T-helper 2 cell treated with Interferon-gamma antibody and Interleukin-4, amounts not matched to agents 5 μg/mL and 100 μg/mL, for 36 hours (primary cell): ENCODE measurements at places on chromosomes 3 and 15.
A peak's percentile ranks its signal among the peaks of the same experiment; 100 is the strongest.

- H3K36me3 ChIP-seq, result no peaks in the 10 kb centered on the region
- no peaks in the 10 kb centered on the region for H3K4me1 ChIP-seq
- DNase-seq, result no peak
- H3K27me3 ChIP-seq, result no peaks in the 10 kb centered on the region
Observed at GRCh38 chr3:77298417-77298816, 258.5 kb downstream of the ROBO2 start.

DNA sequence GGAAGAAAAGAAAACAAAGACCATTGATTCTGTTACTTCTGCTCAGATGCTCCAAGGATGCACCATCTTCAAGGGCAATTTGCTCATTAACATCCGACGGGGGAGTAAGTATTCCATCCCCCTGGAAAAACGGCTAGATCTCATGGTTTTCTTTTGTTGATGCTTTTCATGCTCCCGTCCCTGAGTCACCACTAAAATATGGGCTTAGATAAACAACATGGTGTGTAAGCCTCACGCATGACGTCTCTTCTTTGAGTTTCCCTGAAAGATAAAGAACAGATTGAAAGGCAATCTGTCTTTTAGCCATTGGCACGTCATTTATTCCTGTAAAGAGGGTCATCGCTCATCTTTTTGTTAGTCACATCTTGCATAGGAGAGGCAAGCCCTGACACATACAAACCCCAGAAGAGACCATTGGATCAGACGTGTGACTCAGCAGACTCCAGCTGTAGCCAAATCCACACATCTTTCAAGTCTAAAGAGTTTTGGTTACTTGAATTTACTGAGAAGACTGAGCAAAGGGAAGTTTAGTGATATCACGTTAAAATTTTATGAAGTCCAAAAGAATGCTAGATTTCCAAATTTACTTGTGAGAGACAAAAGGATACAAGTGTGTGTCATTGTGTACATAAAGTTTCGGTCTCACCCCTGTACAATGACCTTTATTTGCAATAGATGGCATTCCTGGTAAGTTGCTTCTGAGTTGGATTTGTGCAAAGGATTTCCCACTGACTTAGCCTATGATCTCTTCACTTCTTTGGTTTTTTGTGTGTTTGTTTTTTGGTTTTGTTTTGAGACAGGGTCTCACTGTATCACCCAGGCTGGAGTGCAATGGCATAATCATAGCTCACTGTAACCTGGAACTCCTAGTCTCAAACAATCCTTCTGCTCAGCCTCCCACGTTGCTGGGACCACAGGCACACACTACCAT is 110.5 kb downstream of the PGPEP1L start:
- no peak for DNase-seq
- H3K27ac ChIP-seq, result no peak overlapping the region
- no peak overlapping the region for H3K4me3 ChIP-seq
- no peaks in the 10 kb centered on the region for H3K27me3 ChIP-seq

DNA sequence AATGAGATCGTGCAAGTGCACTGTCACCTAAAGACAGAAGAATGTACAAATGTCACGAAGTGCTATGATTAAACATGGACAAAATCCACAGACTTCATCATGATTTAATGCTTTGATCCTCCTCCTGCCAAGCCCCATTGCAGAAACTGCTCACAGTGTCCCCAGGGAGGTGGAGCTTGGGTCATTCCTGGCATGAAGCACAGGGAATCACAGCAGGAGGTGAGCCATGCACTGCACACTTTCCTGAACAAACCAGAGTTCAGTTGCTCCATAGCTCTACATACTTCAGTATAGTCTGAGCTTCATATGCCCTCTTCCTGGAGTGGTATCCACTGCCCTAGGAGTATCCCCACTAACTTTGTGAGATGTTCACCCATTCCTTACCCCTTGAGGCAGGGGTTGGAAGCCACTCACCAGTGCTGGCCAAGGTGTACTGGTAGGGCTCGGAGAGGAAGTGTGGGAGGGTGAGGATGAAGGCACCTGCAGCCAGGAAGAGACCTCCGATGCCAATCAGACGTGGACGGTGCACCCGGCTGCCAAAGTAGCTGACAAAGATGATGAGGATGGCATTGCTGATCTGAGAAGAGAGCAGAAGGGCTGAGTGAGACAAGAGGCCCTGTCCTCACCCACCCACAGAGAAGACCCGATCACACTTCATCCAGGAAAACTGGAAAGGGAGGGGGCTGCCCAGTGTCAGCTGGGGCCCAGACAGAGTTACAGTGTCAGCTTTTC is 56.3 kb downstream of the SLCO2A1 start:
- H3K27ac ChIP-seq, result no peak overlapping the region
- no peak for DNase-seq
- no peaks in the 10 kb centered on the region for H3K4me1 ChIP-seq
- no peak overlapping the region for H3K4me3 ChIP-seq
- H3K36me3 ChIP-seq, result no peaks in the 10 kb centered on the region
- peaks cover 6% of the 10 kb centered on the region for H3K27me3 ChIP-seq

GRCh38 chr3:133092681-133093080 is 54.5 kb downstream of the TMEM108 start:
- H3K4me3 ChIP-seq, result no peak overlapping the region
- H3K27ac ChIP-seq, result no peak overlapping the region
- no peaks in the 10 kb centered on the region for H3K36me3 ChIP-seq
- no peak for DNase-seq

DNA sequence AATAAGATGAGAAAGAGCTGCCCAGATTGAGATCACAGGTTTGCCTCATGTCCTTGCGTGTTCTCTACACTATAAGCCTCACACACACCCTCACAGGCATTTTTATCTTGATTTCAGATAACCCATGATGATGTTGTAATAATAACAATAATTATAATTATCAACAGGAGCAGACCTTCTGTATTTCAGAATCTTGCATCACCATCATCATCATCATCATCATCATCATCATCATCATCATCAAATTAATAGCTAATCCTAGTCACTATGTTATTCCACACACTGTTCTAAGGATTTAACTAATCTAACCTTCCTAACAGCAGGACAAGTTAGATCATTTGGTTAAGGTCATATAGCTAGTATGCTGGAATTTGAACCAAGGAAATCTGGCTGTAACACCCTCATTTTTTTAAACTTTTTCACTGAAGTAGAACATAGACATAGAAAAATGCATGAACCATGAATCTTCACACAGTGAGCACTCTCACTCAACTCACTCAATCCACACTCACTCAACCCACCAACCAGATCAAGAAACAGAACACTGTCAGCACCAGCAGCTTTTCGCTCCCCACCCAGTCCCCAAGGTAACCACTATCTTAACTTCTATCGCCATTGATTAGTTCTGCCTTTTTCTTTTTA is 1.8 kb upstream of the SH2D7 start:
- no peak for DNase-seq
- no peak overlapping the region for H3K27ac ChIP-seq
- H3K4me1 ChIP-seq, result peaks cover 32% of the 10 kb centered on the region
- H3K36me3 ChIP-seq, result no peaks in the 10 kb centered on the region
- peaks cover 3% of the 10 kb centered on the region for H3K27me3 ChIP-seq

DNA sequence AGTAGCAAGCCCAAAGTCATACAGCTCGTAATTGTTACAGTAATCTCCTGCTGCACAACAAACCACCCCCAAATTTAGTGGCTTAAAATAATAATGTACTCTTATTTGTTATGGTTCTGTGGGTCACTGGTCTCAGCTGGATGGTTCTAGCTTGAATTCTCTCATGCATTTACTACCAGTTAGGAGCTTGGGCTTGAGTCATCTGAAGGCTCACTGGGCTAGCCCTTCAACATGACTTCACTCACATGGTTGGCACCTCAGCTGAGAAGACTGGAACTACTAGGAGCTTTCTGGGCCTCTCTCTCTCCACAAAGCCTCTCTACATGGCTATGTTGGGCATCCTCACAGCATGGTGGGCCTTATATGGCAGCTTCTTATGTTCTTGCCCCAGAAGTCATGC is 12.5 kb downstream of the PCOLCE2 start:
- no peak overlapping the region for H3K4me3 ChIP-seq
- peaks cover 18% of the 10 kb centered on the region for H3K27me3 ChIP-seq
- H3K36me3 ChIP-seq, result no peaks in the 10 kb centered on the region

GRCh38 chr15:40282147-40282868 is 556 bp downstream of the ANKRD63 start:
- peaks cover 7% of the 10 kb centered on the region for H3K36me3 ChIP-seq
- H3K4me3 ChIP-seq, result peak overlapping the region; percentile 59
- no peak overlapping the region for H3K27ac ChIP-seq

GRCh38 chr3:169505577-169506230 is 157.8 kb downstream of the MECOM start:
- no peak for DNase-seq
- no peaks in the 10 kb centered on the region for H3K36me3 ChIP-seq
- no peak overlapping the region for H3K27ac ChIP-seq
- H3K4me3 ChIP-seq, result no peak overlapping the region
- peaks cover 10% of the 10 kb centered on the region for H3K4me1 ChIP-seq

DNA sequence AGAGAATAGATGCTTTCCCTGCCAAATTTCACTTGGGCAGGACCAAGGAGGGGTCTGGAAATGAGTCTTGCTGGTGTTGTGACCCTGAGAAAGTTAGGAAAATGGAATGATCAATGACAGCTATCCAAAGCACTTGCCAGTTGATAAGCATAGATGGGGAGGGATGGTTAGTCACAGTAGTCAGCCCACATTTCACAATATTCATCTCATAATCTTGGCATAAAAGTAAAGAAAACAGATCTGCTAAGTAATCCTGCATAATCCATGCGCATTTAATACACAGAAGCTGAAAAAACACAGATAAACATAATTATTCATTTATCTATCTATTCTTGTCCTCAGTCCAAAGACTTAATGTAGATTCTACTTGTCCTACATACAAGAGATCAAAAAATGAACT is 184.1 kb downstream of the ZIC4 start:
- H3K4me1 ChIP-seq, result no peaks in the 10 kb centered on the region
- no peak overlapping the region for H3K4me3 ChIP-seq
- no peaks in the 10 kb centered on the region for H3K36me3 ChIP-seq
- no peaks in the 10 kb centered on the region for H3K27me3 ChIP-seq
- DNase-seq, result no peak
- H3K27ac ChIP-seq, result no peak overlapping the region

GRCh38 chr3:151462991-151463390 is 2.1 kb upstream of the IGSF10 start:
- H3K27me3 ChIP-seq, result peaks cover 46% of the 10 kb centered on the region
- H3K36me3 ChIP-seq, result no peaks in the 10 kb centered on the region
- no peak overlapping the region for H3K27ac ChIP-seq

DNA sequence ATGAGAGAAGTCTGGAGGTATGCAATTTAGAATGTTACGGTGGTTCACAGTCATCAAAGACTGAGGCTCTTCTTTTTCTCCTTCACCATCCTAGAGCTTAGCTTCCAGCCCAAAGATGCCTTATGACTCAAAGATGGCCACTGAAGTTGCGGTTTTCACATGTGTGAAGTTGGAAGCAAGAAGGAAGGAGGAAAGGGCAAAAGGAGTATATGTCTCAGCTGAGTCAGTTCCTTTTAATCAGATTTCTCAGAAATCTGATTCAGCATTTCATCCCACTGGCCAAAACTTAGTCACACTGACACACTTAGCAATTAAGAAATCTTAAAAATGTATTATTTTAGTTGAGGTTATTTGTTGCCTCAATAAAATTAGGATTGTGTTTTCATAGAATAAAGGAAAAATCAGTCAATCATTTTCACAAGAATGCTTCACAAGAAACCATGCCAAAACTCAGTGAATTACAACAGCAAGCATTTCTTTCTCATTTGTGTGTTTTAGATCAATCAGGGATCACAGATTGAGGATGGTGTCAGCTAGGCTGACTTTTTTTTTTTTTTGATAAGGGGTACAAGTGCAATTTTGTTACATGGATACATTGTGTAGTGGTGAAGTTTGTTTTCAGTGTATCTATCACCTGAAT is 211.1 kb upstream of the GADL1 start:
- H3K4me1 ChIP-seq, result peaks cover 16% of the 10 kb centered on the region
- DNase-seq, result peak; percentile 61
- no peak overlapping the region for H3K4me3 ChIP-seq
- H3K27ac ChIP-seq, result no peak overlapping the region
- H3K36me3 ChIP-seq, result peaks cover 1% of the 10 kb centered on the region

- H3K4me3 ChIP-seq, result no peak overlapping the region
Observed at GRCh38 chr15:77282333-77282732, 137.6 kb downstream of the PEAK1 start.

GRCh38 chr3:180433152-180433551 is 168.8 kb upstream of the TTC14 start:
- DNase-seq, result no peak
- H3K27ac ChIP-seq, result no peak overlapping the region
- no peak overlapping the region for H3K4me3 ChIP-seq
- H3K4me1 ChIP-seq, result no peaks in the 10 kb centered on the region

- no peak for DNase-seq
- no peaks in the 10 kb centered on the region for H3K36me3 ChIP-seq
- no peaks in the 10 kb centered on the region for H3K27me3 ChIP-seq
- H3K4me3 ChIP-seq, result no peak overlapping the region
- H3K27ac ChIP-seq, result no peak overlapping the region
Observed at GRCh38 chr3:177498037-177498857, 301.0 kb upstream of the TBL1XR1 start.

- DNase-seq, result no peak
- no peaks in the 10 kb centered on the region for H3K36me3 ChIP-seq
- H3K27me3 ChIP-seq, result peaks cover 10% of the 10 kb centered on the region
- H3K4me1 ChIP-seq, result no peaks in the 10 kb centered on the region
- H3K27ac ChIP-seq, result no peak overlapping the region
Observed at GRCh38 chr3:133776794-133777438, 28.7 kb upstream of the SRPRB start.

- DNase-seq, result no peak
- H3K4me3 ChIP-seq, result no peak overlapping the region
- H3K27ac ChIP-seq, result no peak overlapping the region
- H3K4me1 ChIP-seq, result peaks cover 41% of the 10 kb centered on the region
Observed at GRCh38 chr3:17040990-17041377, 156.2 kb downstream of the PLCL2 start.

- H3K36me3 ChIP-seq, result no peaks in the 10 kb centered on the region
- H3K4me3 ChIP-seq, result no peak overlapping the region
- H3K27me3 ChIP-seq, result no peaks in the 10 kb centered on the region
- DNase-seq, result no peak
Observed at GRCh38 chr3:99768126-99768525, 49.5 kb upstream of the CMSS1 start.

DNA sequence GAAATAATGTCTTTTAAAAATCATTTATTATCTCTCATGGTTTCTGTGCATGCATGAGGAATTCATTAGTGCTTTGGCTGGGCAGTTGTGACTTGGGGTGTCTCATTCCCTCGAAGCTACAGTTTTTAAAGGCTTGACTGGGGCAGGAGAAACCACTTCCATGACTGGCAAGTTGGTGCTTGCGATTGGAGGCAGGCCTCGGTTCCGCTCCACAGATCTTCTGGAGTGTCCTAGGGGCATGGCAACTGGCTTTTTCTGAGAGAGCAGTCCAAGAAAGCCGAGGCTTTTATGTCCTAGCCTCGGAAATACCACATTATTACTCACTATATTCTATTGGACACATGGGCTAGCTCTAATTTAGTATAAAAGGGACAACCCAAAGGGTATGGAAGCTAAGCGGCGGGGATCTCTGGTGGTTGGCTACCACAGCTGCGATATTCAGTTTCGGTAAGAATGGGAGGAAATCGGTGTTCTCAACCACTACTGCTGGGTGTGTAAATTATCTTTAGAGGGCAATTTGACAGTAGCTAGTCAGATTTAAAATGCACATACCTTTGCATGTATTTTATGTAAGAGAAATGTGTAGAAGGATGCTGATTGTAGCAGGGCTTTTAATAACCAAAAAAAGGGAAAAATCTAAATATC is 48.8 kb upstream of the TOP2B start:
- H3K27ac ChIP-seq, result no peak overlapping the region
- H3K4me1 ChIP-seq, result no peaks in the 10 kb centered on the region
- peaks cover 11% of the 10 kb centered on the region for H3K27me3 ChIP-seq
- DNase-seq, result no peak
- H3K4me3 ChIP-seq, result no peak overlapping the region
